ENCODE measurements at places on chromosomes 16 and 17.

DNA sequence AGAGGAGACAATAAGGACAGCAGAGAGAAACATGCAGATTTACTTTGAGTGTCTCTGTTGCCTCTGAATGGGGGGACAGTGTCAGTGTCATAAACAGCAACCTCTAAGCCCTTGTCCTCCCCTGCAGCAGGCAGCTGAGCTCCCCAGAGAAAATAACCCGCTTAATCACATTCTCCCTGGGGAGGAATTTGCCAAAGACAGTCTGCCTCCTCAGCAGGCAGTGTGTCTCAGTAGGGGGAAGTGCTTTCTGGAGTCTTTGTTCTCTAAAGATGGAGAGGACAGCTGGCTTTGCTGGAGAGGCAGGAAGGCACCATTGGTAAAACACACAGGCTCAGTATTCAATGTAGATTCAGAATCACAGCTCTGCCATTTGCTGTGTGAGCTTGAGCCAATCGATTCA is 16.1 kb downstream of the TEKT5 start:
- H3K27ac ChIP-seq, result no peak overlapping the region
- no peaks in the 10 kb centered on the region for H3K4me1 ChIP-seq
- no peaks in the 10 kb centered on the region for H3K36me3 ChIP-seq

- no peaks in the 10 kb centered on the region for H3K4me1 ChIP-seq
- no peak overlapping the region for H3K27ac ChIP-seq
- DNase-seq, result no peak
- H3K36me3 ChIP-seq, result no peaks in the 10 kb centered on the region
These were observed 24.0 kb downstream of the MMP15 start for GRCh38 chr16:58049232-58050185.

DNA sequence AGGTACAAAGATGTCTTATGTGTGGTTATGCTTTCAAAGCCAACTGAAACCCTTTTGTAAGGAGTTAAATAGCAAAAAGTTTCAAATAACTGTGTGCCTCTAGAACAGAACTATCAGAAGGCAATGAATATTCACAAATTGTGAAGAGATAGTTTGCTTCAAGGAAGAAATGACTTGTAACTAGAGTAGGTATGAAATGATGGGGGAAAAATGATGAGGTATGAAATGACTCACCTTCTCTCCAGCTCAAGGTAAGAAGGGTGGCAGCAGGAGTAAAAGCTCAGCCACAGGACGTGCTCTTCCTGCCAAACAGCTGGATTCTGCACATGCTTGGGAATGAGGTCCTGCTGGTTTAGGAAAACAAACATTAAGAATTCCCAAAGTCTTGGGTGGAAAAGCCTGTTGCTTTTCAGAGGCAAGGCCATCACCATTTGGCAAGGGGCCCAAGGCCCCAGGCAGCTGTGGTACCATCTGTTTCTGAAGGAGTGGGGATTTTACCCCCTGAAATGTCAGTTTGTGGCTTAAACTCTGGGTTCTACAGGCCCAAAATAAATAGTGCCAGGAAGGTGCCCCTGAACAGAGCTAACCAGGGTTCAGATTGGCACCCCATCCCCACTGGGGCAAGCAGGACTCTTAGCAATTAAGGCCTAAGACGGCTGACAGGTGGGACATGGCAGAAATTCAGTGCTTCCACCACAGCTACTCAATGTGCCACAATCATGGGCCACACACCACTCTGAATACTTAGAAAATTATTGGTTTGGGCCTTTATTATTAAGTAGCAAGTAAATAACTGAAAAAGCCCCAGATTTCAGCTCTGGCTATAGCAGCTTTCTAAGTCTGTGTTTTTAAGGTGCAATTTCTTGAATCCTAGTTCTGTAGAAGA is 13.3 kb downstream of the HERPUD1 start:
- peaks cover 19% of the 10 kb centered on the region for H3K4me1 ChIP-seq
- H3K36me3 ChIP-seq, result peaks cover 7% of the 10 kb centered on the region
- H3K4me3 ChIP-seq, result peak overlapping the region; percentile 44

DNA sequence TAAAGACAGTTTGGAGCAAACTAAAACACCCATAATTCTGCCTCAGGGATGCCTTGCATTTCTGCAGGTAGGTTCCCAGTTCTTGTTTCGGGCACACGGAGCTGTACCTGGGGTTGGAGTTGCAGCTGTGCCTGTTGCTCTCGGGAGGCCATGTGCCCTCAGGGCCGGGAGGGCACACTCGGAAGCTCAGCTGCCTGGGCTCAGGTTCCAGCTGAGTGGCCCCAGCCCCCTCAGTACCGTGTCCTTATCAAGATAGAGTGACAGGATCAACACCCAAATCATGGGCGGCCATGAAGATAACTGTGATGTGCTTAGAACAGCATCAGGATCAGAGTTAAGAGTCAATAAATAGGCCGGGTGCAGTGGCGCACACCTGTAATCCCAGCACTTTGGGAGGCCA is 107.9 kb downstream of the SNX29 start:
- H3K4me3 ChIP-seq, result no peak overlapping the region
- H3K36me3 ChIP-seq, result no peaks in the 10 kb centered on the region
- H3K27ac ChIP-seq, result no peak overlapping the region
- no peaks in the 10 kb centered on the region for H3K27me3 ChIP-seq
- DNase-seq, result no peak
- H3K4me1 ChIP-seq, result peaks cover 23% of the 10 kb centered on the region

- no peak overlapping the region for H3K27ac ChIP-seq
- peaks cover 6% of the 10 kb centered on the region for H3K36me3 ChIP-seq
- peak; percentile 49 for DNase-seq
- no peaks in the 10 kb centered on the region for H3K27me3 ChIP-seq
- H3K4me1 ChIP-seq, result peaks cover 4% of the 10 kb centered on the region
These were observed 49.4 kb downstream of the LMF1 start for GRCh38 chr16:921321-921905.

- H3K4me1 ChIP-seq, result no peaks in the 10 kb centered on the region
- no peak for DNase-seq
- no peaks in the 10 kb centered on the region for H3K27me3 ChIP-seq
- H3K36me3 ChIP-seq, result no peaks in the 10 kb centered on the region
These were observed 1.7 kb upstream of the PRSS21 start for GRCh38 chr16:2815299-2815771.

GRCh38 chr16:30896889-30897733 is 697 bp downstream of the CTF1 start:
- no peaks in the 10 kb centered on the region for H3K36me3 ChIP-seq
- peaks cover 47% of the 10 kb centered on the region for H3K4me1 ChIP-seq
- peak overlapping the region; percentile 39 for H3K4me3 ChIP-seq
- H3K27me3 ChIP-seq, result no peaks in the 10 kb centered on the region
- peak; percentile 89 for DNase-seq

- DNase-seq, result peak; percentile 83
- H3K27me3 ChIP-seq, result no peaks in the 10 kb centered on the region
- H3K27ac ChIP-seq, result peak within 1 kb of the TSS; percentile 92
- peaks cover 16% of the 10 kb centered on the region for H3K4me1 ChIP-seq
These were observed at the start of gene GHDC for GRCh38 chr17:42193969-42194899. TSS of gene GHDC (minus strand) at chr17:42194494. CDS start at chr17:42193581, 913 bp downstream.

GRCh38 chr16:47888142-47888541 is 267.7 kb downstream of the ABCC12 start:
- H3K4me1 ChIP-seq, result no peaks in the 10 kb centered on the region
- no peak for DNase-seq
- no peak overlapping the region for H3K27ac ChIP-seq

- H3K4me1 ChIP-seq, result no peaks in the 10 kb centered on the region
- no peak for DNase-seq
- no peak overlapping the region for H3K27ac ChIP-seq
- no peak overlapping the region for H3K4me3 ChIP-seq
- no peaks in the 10 kb centered on the region for H3K36me3 ChIP-seq
These were observed 27.4 kb upstream of the CACNA1H start for GRCh38 chr16:1125471-1125870.

GRCh38 chr17:40779181-40779909 is 3.0 kb downstream of the KRT27 start:
- no peak for DNase-seq
- peaks cover 66% of the 10 kb centered on the region for H3K27me3 ChIP-seq
- H3K4me3 ChIP-seq, result no peak overlapping the region
- H3K27ac ChIP-seq, result no peak overlapping the region
- H3K4me1 ChIP-seq, result no peaks in the 10 kb centered on the region
- no peaks in the 10 kb centered on the region for H3K36me3 ChIP-seq

DNA sequence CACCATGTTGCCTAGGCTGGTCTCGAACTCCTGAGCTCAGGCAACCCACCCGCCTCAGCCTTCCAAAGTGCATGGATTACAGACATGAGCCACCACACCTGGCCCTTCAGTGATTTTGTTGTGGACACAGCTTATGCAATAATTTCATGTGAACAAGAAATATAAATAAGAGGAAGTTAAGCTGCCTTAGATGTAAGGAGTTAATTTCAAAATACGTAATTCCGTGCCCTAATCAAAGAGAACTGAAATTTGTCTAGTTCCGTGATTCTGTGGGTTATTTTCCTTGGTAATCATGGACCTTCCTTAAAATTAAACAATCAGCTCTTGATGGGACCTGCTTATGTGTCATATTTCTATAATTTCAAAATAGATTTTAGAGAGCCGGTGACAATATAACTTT is 11.9 kb downstream of the TVP23A start:
- no peaks in the 10 kb centered on the region for H3K27me3 ChIP-seq
- H3K36me3 ChIP-seq, result no peaks in the 10 kb centered on the region
- H3K27ac ChIP-seq, result peak overlapping the region; percentile 56
- H3K4me3 ChIP-seq, result no peak overlapping the region
- DNase-seq, result no peak
- peaks cover 3% of the 10 kb centered on the region for H3K4me1 ChIP-seq

GRCh38 chr17:28643983-28644786 is 773 bp downstream of the BLTP2 start:
- DNase-seq, result no peak
- peak overlapping the region; percentile 97 for H3K4me3 ChIP-seq
- H3K4me1 ChIP-seq, result peaks cover 53% of the 10 kb centered on the region
- peak overlapping the region; percentile 94 for H3K27ac ChIP-seq
- H3K27me3 ChIP-seq, result no peaks in the 10 kb centered on the region
- H3K36me3 ChIP-seq, result peaks cover 39% of the 10 kb centered on the region

DNA sequence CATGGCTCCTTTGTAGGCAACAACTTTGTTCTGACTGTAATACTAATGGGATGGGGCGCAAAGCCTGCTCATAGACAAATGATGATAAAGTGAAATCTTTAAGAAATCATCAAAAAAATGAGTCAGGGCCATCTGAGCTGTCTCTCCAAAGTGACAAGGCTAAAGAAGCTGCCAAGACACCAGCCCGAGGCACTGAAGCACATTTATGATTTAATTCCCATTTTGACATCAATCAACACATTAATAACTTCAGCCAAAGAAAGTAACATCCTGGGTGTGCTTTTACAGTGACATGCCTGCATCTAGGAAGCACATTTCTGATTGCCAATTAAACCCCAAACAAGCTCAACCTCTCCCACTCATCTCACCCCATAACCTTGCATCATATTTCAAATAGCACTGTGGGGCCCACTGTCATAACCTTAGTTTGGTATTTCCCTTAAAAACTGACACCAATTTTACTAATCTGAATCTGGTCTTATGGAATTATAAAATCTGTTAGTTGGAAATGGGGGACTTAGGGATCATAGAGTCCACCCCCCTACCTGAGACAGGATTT is 676.6 kb downstream of the TOX3 start:
- H3K36me3 ChIP-seq, result no peaks in the 10 kb centered on the region
- H3K27ac ChIP-seq, result no peak overlapping the region
- H3K4me3 ChIP-seq, result no peak overlapping the region
- DNase-seq, result no peak
- no peaks in the 10 kb centered on the region for H3K27me3 ChIP-seq
- H3K4me1 ChIP-seq, result no peaks in the 10 kb centered on the region

DNA sequence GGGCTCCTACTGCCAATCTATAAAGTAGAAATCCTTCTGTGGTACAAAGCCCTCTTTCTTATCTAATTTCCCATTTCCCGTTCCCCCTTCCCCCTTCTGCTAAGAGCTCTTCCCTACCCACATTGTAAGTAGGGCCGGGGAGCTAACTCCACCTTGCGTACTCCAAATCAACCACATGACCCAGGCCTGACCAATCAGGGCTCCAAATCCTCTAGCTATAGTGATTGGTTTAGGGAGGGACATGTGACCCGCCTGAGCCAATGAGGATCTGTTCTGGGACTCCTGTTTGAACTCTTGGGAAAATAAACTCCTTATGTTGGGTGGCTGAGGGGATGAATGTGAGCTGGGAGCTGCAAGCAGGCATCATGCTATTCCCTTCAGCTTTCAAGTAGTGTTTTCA is 40.9 kb upstream of the MEOX1 start:
- H3K36me3 ChIP-seq, result peaks cover 6% of the 10 kb centered on the region
- DNase-seq, result no peak
- H3K27me3 ChIP-seq, result peaks cover 41% of the 10 kb centered on the region
- peak overlapping the region; percentile 30 for H3K4me3 ChIP-seq
- peak overlapping the region; percentile 59 for H3K27ac ChIP-seq

- peaks cover 7% of the 10 kb centered on the region for H3K27me3 ChIP-seq
- H3K4me3 ChIP-seq, result no peak overlapping the region
These were observed 8.8 kb upstream of the CNOT1 start for GRCh38 chr16:58638148-58639036.

DNA sequence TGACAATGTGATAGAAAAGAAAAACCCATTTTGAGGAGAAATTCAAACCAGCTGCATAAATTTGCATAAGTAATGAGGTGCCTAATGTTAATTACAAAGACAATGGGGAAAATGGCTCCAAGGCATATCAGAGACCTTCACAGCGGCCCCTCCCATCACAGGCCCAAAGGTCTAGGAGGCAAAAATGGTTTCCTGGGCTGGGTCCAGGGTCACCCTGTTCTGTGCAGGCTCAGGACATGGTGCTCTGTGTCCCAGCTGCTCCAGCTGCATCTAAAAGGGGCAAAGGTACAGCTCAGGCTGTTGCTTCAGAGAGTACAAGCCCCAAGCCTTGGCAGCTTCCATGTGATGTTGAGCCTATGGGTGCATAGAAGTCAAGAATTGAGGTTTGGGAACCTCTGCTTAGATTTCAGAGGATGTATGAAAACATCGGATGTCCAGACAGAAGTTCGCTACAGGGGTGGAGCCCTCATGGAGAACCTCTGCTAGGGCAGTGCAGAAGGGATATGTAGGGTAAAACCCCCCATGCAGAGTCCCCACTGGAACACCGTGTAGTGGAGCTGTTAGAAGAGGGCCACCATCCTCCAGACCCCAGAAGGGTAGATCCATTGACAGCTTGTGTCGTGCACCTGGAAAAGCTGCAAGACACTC is 40.6 kb downstream of the IKZF3 start:
- peaks cover 56% of the 10 kb centered on the region for H3K4me1 ChIP-seq
- H3K27ac ChIP-seq, result no peak overlapping the region
- H3K27me3 ChIP-seq, result no peaks in the 10 kb centered on the region
- H3K4me3 ChIP-seq, result no peak overlapping the region
- DNase-seq, result no peak

- peaks cover 4% of the 10 kb centered on the region for H3K4me1 ChIP-seq
- H3K27ac ChIP-seq, result no peak overlapping the region
- DNase-seq, result no peak
- H3K27me3 ChIP-seq, result no peaks in the 10 kb centered on the region
- H3K4me3 ChIP-seq, result no peak overlapping the region
These were observed 32.9 kb downstream of the WDR45B start for GRCh38 chr17:82615084-82616020.
